ENCODE measurements at places on chromosomes 7 and 10.
A peak's percentile ranks its signal among the peaks of the same experiment; 100 is the strongest.

DNA sequence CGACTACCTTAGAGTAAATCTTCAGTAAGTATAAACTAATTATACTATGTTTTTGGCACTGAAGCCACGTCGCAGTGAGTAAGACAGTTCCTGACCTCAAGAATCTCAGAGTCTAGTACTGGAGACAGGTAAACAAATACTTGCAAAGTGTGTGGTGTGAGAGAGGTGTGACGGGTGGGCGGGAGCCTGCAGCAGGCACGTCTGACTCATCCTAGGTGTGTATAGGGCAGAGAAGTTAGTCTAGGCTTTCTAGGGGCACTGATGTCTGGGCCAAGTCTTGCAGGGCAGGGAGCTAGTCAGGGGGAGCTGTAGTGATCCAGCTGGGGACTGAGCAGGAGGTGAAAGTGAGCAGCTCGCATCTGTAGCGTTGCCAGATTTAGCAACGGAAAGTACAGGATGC is 35.9 kb upstream of the SFTPD start:
- no peak for DNase-seq

DNA sequence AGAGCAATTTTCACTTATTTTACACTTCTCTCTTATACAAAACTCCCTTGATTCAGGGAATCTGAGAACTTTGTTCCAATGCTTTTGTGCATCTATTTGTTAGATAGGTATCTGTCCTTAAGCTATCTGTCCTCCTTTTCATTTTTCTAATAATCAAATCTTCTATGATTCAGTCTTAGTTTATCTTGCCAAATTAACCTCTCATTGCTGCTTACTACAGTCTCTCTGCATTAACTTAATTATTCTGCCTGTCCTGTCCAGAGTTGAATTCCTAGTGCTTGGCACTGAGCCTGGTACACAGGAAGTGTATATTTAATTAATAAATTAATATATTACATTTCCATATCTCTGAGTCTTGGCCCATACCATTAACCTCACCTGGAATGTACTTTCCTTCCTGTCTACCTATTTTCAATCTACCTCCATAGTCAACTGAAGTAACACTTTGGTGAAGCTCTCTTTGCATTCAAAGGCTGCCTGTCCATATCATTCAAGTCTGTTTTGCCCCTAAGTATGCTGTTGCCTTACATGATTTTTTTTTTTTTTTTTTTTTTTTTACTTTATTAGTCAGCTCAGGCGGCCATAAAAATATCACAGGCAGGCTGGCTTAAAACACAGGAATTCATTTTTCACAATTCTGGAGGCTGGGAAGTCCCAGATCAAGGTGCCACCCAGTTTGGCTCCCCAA is 66.0 kb upstream of the CSTF2T start:
- no peak for DNase-seq

DNA sequence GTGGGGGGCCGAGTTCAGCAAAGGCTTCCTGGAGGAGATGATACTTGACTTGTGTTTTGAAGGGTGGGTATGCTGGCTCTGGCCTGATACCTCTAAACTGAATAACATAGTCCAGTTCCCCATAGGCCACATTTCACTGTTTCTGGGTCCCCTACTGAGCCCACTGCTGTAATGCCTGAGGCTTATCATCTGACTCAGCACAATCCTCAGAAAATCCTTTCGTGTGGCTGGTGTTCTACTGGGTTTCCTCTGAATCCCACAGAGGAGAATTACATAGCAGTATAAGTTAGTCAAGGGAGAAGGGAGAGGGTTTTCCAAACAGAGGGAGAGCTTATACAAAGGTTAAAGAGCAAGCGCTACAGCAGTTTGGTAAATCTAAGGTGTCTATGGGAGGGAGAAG is 2.8 kb upstream of the R3HCC1L start:
- DNase-seq = no peak

DNA sequence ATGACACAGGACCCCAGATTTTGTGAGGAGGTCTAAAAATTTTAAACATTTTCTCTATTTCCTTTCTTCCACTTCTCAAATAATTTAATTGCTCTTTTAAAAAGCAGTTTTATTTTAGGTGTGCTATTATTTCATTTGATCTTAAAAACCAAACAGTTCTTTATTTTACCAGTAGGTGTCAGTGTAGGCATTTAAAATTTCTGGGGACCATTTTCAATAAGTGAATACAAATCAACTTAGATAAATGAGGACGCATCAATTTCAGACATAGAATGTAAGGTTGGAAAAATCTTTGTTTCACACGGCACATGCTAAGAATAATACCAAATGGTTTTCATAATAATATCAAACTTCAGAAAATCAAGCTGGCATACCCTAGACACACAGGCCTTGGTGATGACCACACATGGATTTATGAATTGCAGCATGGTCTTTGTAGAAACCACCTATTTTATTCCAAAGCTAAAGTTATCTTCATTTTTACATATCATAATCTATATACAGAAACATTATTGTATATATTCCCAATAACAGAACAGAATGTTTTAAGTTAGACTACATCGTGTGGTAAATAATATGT is 127.6 kb upstream of the SLC26A5 start:
- DNase-seq = peak; percentile 12

DNA sequence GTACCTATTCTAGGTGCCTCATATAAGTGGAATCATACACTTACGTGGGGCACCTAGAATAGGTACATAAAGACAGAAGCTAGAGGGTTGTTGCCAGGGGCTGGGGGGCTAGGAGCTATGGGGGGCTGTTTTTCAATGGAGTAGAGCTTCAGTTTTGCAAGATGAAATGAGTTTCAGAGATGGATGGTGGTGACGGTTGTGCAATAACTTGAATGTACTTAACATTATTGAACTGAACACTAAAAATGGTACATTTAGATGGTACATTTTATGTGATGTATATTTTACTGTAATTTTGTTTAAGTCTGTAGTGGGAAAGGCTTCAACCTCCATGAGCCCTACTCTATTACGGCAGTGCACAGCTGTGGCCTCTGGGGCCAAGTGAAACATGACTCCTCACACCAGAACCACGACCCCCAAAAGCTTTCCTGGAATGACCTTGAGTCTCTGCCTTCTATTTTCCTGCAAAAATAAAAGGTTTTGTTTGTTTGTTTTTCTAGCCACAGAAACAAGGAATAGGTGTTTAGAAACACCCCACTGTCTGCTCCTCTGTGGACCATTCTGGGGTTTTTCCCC is 147.3 kb upstream of the PLXNA4 start:
- DNase-seq = no peak

GRCh38 chr7:45359776-45360175 is 202.2 kb downstream of the RAMP3 start:
- DNase-seq = no peak

- no peak for DNase-seq
These were observed 55.5 kb downstream of the PLXNA4 start for GRCh38 chr7:132520591-132521280.

- DNase-seq = no peak
These were observed 349.2 kb upstream of the PRKCQ start for GRCh38 chr10:6929148-6929830.

- no peak for DNase-seq
These were observed 35.8 kb downstream of the SCRN1 start for GRCh38 chr7:29953726-29954347.

GRCh38 chr7:142870566-142871259 is 14.8 kb downstream of the TRPV6 start:
- no peak for DNase-seq

DNA sequence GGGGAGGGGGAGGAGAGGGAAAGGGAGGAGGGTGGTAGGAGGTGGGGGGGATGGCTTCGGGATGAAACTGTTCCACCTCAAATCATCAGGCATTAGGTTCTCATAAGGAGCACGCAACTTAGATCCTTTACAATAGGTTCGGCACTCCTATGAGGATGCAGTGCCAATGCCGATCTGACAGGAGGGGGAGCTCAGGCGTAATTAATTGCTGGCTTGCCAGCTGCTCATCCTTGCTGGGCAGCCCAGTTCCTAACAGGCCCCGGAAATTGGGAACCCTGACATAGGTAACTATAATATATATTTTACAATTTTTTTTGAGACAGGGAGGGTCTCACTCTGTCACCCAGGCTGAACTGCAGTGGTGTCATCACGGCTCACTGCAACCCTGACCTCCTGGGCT is 118.8 kb upstream of the SFMBT2 start:
- no peak for DNase-seq

DNA sequence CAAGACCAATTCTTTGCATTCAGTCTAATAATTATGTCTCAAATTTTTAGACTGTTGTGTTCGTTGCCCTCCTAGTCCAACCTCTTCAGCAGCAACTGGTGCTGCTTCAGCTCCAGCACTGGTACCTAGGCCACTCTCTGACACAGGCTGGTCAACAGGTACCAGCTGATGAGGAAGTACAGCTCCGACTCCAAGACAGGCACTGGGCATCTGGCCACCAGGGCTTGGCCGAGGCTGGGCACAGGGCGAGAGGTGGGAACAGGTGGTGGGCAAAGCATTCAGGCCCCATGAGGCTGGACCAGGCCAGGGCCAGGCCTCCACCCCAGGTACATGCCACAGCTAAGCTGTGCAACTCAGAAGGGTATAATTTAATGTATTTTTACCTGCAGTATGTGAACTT is 151.5 kb upstream of the AGR3 start:
- no peak for DNase-seq

- DNase-seq = no peak
These were observed 105.0 kb downstream of the ZNF248 start for GRCh38 chr10:37752334-37752875.

- DNase-seq = peak; percentile 78
These were observed 84.8 kb upstream of the COL13A1 start for GRCh38 chr10:69716711-69717560.

DNA sequence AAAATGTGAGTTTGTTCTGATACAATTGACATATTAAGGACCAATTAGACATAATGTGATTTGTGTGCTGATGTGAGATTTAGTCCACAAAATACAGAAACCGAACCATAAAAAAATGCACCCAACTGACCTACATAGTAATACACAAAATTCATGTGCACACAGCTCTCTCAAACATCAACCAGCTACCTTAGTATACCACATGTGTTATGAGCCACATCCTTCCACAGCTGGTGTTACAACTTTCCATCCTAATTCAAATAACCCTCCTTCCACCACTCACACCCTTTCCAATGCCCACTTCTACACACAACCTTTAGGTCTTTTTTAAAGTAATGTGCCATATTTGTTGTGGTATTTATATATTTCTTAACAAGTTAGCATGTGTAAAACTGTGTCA is 31.7 kb upstream of the C7orf33 start:
- no peak for DNase-seq

- DNase-seq = no peak
These were observed 150.5 kb upstream of the PPP2R2D start for GRCh38 chr10:131750171-131750895.

DNA sequence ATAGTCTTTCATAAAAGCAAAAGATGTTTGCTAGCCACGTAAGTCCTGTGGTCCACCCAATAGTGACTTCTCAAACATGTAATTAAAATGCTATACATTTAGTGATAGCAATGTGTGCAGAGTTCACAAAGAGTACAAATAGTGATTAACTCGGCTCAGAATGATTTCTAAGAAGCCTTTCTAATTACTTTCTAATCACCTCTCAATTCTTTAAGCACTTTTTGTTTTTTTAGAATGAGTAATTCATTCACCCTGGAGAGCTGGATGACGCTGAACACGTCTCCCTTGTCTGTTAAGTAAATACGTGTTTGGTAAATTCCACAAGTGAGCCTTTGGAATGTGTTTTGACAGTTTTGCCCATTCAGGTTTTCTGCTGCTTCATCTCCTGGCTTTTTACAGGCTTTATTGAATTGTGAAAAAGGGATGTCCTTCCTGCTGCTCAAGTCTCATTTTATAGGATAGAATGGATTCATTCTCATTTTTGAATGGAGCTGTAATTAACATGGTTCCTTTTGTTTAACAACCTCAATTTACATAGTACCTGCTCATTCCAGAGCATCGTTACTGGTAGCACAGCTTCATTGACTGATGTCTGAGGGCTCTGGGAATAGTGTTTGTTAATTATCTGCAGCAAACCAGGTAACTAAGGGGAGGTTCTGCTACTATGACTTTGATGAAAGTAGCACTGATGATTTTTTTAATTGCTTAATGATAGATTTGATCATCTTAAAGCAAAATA is 212.1 kb downstream of the VTI1A start:
- no peak for DNase-seq

DNA sequence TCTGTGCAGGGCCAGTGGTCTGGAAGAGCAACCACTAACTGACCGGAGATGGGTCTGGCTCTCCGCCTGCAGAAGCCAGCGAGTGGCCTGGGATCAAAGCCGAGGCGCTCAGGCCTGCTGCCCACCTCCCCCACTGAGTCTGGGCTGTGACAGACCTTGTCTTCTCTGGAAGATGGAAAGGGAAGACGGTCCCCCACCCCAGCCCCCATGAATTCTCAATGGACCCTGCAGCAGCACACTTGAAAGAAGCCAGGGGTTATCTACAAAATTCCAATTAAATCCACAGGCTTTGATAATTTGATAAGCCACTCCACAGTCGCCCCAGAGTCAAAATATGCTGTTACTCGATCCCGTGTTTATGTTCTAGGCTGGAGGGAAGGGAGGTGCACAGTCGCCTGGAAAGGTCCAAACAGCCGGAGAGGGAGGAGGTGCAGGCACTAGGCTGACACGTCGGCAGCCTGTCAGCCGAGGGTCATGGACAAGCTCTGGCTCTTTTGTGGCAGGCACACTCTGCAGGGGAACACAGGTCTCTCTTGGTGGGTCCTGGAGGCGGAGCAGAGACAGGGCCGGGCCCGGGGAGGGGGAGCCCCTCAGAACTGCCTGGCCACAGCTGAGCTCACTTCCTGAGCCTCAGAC is 134.9 kb downstream of the SH3PXD2A start:
- DNase-seq = peak; percentile 46

- no peak for DNase-seq
These were observed 631.8 kb upstream of the CELF2 start for GRCh38 chr10:10385831-10386230.

DNA sequence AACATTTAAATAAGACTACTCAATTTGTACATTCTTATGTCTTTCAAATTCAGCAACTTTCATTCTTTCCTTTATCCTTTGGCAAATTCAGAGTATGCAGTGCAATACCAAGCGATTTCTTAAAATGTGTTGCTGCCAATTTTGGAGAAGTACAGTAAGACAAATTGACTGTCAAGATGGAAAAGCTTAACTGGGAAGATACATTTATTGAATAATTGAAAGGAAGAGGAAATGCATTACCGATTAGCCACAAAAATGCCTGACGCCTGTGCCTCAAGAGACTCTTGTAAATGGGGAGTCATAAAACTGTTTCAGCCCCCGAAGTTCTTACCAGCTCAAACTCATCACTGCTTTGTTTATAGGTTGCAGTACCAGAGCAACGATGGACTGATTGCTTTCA is 373.3 kb upstream of the GALNT17 start:
- no peak for DNase-seq

DNA sequence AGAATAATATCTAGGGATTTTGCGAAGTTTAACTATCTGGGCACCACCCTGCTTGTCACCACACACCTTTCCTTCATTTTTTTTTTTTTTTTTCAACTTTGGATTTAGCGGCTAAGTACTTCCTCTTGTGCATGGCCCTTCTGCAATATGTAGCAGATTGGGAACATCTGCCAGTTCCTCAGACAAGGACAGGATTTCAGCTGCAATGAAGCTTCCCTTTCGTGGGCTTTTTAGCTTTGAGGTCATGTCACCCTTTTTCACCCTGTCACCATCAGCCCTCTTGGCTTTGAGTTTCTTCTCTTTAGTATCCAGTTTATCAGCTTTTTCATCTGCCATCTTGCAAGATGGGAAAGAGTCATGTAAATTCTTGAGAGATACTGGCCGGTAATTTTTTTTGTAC is 81.6 kb upstream of the ETV1 start:
- no peak for DNase-seq
